Left ventricle myocardium inferior (tissue), 1 donor: ENCODE measurements at places on chromosomes 5 and 9.

GRCh38 chr9:76528642-76529190 lies 69.7 kb downstream of the GCNT1 start:
- DNase-seq, result no peak

- no peak for DNase-seq
Observed at GRCh38 chr5:155466851-155467250, 453.3 kb downstream of the KIF4B start.

- DNase-seq, result no peak
Observed at GRCh38 chr9:8778356-8778755, 978.8 kb upstream of the DMAC1 start.

DNA sequence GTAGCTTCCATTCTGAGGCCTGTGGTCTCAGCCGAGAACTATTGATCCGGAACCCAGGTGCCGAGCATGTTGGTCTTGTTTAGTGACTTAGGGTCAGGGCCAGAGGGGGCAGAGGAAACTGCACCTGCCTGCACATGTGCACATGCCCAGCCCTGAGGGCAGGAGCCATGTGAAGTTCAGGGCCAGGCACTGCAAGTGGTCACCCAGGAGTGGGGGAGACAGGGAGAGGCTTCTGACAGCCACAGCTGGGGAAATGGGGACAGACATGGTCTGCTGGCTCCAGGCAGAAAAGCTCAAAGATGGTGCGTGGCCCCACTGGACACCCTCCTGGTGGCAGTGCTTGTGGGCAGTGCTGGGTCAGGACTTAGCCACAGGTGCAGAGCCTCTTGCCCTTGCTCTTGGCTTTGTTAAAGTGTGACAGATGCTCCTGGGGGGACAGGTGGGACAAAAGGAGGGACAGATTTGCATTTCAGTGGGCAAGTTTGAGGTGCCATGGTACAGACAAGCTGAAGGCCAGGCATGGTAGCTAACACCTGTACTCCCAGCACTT lies 134.4 kb downstream of the CACNA1B start:
- no peak for DNase-seq

DNA sequence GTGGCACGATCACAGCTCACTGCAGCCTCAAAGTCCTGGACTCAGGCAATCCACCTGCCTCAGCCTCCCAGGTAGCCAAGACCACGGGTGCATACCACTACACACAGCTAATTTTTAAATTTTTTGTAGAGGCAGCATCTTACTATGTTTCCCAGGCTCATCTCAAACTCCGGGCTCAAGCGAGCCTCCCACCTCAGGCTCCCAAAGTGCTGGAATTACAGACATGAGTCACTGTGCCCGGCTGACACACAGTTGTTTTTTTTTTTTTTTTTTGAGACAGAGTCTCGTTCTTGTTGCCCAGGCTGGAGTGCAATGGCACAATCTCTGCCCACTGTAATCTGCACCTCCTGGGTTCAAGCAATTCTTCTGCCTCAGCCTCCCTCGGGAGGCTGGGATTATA lies 70.1 kb upstream of the CNOT6 start:
- DNase-seq, result no peak

DNA sequence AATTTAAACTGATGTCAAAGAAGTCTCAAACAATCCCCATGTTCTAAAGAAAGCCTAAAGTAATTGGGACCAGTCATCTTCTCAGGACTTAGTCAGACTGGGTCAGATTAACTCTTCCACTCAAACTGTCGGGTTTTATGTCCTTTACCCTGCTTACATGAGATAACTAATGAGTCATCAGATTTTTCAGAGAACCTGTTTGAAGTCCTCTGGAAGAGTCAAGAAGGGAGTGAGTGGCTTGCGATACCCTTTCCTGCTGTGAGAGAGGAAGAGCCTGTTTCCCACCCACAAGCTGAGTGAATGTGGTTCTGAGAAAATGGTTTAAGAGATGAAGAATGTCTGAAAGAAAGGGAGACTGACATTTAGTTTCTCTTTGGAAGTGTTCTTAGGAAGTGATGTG lies 1866.7 kb upstream of the C9orf72 start:
- no peak for DNase-seq

DNA sequence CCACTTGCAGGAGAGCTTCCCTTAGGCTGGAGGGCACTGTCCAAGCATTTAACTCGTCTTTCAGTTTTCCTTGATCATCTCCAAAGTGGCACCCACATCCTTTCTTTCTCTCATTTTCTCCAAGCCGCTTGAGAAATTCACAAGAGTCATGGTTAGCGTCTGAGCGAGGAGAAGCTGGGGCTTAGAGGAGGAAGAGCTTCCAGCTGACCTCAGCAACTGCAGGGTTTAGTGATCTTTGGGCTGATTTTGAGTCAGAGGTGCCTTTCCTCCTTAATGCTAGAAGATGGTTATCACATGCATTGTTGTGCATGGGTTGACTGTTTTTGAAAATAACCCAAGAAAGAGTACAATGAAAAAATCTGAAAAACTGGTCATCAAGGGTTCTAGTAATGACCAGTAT lies 134.7 kb downstream of the GADD45G start:
- no peak for DNase-seq

DNA sequence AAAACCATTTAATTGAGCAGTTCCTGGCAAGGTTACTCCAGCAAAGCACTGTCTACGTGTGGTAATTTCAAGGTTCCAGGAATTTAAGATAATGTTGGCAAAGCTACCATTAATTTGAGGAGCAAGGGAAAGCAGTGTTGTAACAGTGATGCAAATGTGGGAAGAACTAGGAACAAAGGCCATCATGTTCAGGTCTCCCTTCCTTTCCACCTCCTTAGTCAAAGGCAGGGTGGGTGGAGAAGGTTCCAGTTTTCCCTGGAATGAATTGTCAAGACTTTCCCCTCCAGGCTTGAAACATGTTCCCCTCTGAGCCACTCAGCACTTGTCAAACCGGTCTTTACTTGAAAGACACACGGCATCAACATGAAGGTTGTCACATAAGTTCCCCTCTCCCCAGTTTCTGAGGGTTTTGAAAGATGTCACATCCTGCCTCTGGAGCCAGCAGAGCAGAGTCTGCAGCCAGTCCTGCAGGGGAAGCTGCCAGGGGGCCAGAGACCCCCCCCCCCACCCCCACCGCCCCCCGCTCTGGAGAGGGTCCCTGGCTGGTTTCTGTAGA lies 226.0 kb downstream of the GAS1 start:
- no peak for DNase-seq

DNA sequence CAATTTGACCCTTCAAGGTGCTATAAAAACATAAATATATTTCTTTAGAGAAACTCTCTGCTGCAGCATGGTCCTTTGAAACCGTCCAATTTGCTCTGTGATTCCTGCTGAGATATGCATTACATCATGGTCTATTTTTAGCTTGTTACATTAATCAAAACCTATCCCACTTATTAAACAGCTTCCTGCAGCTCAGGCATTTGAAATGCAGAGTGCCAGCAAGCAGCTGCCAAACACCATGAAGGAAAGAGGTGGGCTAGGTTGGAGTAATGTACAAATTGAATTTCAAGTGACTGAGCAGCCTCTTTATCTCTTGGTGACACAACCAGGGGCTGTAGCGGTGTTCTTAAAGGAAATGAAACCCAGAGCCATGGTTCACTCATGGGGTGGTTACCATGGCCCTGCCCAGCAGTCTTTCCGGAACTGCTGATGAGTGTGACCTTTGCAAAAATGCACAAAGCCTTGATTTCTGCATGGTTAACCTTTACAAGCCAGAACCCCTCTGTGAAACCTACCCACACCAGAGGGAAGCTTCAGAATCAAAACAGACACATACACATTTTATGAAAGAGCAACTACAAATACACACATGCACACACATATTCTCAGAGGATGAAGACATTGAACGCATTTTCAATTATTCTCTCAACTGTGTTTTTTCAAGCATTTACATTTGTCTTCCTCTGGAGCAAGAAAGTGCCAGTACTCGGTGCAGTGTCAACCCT lies 155.8 kb upstream of the ZNF608 start:
- no peak for DNase-seq

- DNase-seq, result no peak
Observed at GRCh38 chr9:1918622-1919021, 96.5 kb upstream of the SMARCA2 start.

DNA sequence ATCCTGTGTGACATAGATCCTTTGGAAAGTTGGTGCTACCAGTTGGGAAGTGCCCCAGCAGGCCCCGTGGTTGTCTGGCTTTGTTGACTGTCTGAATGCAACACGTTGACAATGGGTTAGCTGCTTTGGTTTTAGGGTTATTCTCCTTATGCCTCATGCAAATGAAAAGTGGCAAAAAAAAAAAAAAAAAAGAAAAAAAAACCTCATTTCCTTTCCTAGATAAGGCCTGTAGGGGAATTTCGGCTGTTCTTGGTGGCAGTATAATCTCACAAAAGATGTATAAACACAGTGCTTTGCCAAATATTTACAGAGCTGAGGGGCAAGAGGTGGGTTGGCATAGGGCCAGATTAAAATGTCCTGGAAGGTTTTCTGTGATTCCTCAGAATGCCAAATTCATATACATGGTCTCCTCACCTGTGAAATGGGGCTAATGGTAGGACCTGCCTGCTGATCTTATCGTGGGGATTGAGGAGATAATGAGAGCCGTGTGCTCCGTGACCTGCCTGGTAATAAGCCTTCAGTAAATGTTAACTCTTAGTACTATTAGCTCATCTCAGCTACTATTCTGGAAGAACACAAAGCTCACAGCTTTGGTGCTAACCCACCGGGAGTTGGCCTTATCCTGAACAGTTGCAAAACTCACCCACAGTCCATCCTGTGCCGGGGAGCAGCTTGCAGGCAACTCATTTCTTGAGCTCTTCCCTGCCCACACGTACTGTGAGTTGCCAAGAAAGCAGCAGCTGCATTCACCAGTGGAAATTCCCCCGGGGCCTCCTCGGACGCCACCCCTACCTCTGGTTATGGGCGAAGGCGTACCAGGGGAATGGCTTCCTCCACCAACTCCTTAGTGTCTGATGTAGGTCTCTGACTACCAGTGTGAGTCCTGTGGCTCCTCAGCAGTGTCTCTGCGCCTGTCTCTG lies 220.3 kb downstream of the NR3C1 start:
- peak; percentile 38 for DNase-seq

DNA sequence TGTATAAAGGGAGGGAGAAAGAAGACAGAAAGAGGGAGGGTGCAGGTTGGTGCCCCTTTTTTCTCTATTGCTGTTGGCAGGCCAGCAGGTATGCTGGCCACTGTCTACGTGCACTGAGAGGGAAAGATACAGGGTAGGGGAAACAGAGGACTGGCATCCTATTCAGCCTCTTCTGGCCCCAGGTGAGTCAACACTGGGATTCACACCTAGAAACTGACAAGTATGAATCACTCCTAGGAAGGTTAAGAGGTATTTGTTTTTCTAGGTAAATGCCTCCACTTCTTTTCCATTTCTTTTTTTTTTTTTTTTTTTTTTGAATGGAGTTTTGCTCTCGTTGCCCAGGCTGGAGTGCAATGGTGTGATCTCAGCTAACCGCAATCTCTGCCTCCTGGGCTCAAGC lies 2.8 kb upstream of the UBAP1 start:
- no peak for DNase-seq

- DNase-seq, result no peak
Observed at GRCh38 chr9:38756702-38757101, 36.8 kb upstream of the FAM240B start.

- no peak for DNase-seq
Observed at GRCh38 chr5:111233052-111233374, 8.8 kb downstream of the CAMK4 start.

DNA sequence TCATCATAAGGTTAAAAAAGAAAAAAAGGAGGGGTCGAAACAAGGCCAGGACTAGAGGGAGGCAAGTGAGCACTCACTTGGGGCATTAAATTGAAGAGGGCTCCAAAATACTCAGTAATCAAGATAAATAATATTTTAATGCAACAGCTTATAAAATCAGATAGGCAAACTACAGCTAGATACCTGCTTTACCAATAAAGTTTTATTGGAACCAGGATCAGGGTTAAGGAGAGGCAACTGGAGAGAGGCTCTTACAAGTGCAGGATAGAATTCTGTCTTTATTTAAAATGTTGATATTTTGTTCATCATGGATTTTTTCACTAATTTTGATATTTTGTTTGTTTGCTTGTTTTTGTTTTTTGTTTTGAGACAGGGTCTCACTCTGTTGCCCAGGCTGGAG lies 30.3 kb upstream of the PURA start:
- DNase-seq, result no peak

- no peak for DNase-seq
Observed at GRCh38 chr9:6584881-6585597, 60.5 kb downstream of the GLDC start.

DNA sequence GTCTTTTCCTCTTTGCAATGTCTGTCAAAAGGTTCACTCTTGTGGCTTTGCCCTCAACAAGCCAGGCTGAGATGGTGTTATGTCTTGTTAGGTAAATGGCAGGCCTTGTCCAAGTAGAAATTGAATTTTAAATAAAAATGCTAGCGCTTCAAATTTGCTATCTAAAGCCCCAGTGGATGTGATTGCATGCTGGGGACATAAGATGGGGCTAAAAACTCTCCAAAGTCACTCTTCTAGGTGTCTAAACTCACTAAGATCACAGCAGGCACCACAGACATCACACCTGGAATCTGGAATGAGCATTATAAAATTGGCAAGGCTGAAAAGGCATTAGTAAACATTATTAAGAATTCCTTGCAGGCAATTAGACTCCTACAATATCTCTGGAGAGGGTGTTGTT lies 262.7 kb upstream of the CLINT1 start:
- DNase-seq, result no peak

GRCh38 chr9:127311239-127311741 lies 46.7 kb downstream of the GARNL3 start:
- no peak for DNase-seq

- DNase-seq, result no peak
Observed at GRCh38 chr5:76938177-76938576, 14.7 kb upstream of the CRHBP start.

DNA sequence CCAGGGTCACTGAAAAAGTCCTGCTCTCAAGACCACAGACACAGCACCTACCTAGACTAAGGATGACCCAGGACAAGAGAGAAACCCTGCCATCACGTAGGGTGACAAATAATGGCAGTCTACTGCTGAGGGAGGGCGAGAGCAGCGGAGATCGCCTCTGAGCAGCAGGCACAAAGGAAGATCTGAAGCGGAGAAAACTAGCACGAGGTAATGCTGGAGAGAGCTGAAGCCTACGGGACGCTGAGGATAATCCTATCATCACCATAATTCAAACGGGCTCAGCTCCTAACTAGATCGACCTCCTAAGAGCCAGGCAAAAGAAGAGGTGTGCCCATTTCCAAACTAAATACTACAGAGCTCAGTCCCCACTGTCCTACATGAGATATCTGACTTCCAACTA lies 41.3 kb downstream of the FBXO10 start:
- DNase-seq, result no peak

GRCh38 chr9:92960561-92961290 lies 13.4 kb downstream of the FGD3 start:
- DNase-seq, result no peak

- no peak for DNase-seq
Observed at GRCh38 chr9:88776717-88777497, 214.4 kb upstream of the S1PR3 start.
